ENCODE measurements at places on chromosomes 7 and 10. TPM values are rescaled to one million over a fixed set of nuclear protein-coding genes. Genes with fewer than 3 reads are reported as not detected.

The TFPI2 gene
- 1.7 TPM for total RNA-seq

The FANK1 gene
- 1.0 TPM for total RNA-seq

The GRM3 gene
- total RNA-seq = not detected

The SLC16A12 gene
- total RNA-seq = 0.07 TPM

The GPNMB gene
- 17.4 TPM for total RNA-seq

DNA sequence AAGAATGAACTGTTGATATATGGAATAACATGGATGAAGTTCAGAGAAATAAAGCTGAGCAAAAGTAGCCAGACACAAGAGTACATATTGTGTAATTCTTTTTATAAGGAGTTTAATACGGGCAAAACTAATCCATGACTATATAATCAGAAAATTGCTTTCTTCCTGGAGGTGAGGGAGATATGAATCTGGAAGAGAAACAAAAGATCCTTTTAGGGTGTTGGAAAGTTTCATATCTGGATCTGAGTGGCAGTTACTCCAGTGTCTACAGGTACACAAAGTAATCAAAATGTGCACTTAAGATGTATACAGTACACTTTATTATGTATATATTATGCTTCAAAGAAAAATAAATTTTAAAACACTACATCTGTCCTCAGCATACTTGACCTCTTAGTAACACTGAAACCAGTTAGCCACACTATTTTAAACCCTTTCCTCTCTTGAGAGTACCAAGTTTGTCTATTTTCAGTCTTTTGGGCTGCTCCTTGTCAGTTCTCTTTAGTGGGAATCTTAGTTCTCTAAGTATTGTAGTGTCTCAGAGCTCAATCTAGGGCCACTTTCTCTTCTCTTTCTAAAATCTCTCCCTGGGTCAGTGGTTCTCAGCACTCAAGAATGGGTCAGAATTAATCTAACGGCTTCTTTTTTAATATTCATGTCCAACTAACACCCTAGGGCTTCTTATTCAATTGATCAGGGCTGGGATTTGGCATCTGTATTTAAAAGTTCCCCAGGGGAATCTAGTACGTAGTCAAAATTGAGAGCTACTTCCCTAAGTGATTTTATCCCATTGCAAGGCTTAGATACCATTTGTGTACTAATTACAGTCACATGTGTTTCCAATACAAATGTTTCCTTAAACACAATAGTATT, 4.3 kb upstream of the LIPF start:
- DNase-seq = no peak

DNA sequence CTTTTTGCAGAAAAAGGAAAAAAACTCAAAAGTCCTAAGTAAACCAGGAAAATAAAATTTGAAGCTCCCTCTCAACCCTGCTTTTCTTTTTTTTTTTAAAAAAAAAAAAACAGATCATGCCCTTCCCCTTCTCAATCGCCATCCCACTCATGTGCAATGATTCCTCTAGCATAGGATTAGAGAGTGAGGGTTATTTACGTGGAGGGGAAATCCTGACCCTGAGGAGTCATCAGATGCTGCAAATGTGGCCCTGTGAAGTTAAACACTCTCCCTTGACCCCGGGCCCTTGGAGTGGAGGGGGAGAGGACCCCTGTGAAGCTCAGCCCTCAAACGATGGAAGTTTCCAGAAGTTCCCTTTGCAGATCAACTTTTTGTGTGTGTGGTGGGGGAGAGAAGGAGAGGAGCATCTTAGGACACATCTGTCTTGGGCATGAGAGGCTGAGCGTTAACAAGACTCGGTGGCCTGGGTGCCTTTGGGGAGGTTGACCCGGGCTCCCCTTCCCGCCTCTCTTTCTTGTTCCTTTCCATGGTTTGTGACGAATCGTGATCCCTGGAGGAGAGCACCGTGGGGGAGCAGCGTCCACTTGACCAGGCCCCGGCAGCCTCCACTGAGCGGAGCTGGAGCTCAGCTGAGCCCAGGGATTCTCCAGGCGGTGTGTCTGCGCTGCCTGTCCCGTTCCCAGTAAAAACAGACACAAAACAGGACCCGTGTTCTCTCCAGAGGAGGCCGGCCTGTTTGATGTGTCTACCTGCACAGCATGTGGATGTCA, 1.5 kb upstream of the SHH start:
- DNase-seq = peak; percentile 66

GRCh38 chr10:3043512-3044368, 23.6 kb upstream of the PFKP start:
- no peak for DNase-seq

DNA sequence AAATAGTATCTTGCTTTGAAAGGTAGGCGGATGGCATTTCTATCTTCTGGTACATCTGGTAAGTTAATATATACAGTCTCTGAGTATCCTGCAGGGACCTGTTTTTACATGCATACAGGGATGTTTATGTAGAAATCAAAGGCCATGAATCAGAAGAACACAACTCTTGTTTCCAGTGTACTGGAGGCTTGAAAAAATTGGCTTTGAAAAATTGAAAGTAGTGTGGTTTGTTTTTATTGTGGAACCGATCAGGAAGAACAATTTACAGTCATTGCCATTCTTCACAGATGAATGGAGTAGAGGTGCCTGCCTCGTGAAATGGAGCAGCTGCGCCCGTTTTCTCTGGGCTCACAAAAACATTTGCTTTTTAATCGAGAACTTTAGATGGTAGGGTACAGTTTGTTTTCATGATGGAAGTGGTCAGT, 54.0 kb upstream of the RPA3 start:
- DNase-seq = no peak

DNA sequence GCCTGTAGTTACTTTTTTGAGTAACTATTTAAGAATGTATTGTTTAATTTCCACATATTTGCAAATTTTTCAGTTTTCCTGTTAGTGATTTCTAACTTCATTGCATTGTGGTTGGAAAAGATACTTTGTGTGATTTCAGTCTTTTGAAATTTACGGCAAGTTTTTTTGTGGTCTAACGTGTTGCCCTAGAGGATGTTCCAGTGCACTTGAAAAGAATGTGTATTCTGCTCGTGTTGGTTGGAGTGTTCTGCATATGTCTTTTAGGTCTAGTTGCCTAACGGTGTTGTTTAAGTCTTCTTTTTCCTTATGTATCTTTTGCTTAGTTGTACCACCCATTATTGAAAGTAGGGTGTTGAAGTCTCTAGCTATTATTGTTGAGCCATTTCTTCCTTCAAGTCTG, 59.7 kb downstream of the LCOR start:
- DNase-seq = no peak
